ENCODE measurements at places on chromosomes 5 and 9.

- DNase-seq: no peak
Observed at GRCh38 chr5:67092535-67092934, 104.1 kb downstream of the CD180 start.

GRCh38 chr9:70043285-70043684 is 363 bp upstream of the MAMDC2 start:
- DNase-seq: no peak

DNA sequence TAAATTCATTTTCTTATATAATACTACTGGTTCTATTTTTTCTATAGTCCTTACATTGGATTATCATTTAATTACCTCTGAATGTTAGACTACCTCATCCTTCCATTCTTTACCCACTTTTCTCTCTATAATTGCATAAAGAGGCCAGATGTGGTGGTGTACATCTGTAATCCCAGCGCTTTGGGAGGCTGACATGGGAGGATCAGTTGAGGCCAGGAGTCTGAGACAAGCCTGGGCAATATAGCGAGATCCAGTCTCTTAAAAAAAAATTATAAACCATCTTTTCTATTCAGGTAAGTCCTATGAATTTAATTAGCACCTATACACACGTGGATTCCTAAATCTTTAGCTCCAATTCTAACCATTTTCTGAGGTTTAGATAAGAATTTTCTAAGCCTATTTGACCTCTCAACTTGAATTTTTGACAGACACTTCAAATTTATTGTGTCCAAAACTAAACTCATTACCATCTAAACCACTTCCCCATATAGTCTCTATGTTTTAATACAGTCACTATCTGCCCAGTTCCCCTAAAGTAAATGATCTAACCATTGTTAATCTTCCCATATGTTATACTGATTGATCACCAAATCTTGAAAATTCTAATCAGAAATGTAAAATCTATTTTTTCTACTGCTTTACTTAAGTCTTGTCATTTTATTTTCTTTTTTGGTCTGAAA is 33.0 kb upstream of the CHD1 start:
- DNase-seq: no peak

DNA sequence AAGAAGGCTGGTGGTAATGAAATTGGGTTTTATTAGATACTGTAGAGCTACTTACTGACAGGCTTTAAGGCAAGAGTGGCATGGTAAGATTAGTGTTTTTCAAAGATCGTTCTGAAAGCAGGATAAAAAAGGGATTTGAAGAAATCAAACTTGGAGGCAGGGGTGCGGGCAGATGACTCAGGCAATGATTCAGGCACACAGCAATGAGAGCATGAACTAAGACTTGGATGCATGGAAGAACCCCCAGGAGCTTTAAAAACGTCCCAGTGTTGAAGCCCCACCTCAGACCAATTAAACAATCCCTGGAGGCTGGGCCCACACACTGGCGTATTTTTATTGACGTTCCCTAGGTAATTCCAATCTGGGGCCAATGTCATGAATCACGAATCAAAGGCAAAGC is 102.5 kb downstream of the SREK1 start:
- no peak for DNase-seq

- no peak for DNase-seq
Observed at GRCh38 chr9:124198331-124198730, 59.4 kb upstream of the NEK6 start.

- no peak for DNase-seq
Observed at GRCh38 chr9:7844242-7844641, 44.7 kb upstream of the DMAC1 start.

DNA sequence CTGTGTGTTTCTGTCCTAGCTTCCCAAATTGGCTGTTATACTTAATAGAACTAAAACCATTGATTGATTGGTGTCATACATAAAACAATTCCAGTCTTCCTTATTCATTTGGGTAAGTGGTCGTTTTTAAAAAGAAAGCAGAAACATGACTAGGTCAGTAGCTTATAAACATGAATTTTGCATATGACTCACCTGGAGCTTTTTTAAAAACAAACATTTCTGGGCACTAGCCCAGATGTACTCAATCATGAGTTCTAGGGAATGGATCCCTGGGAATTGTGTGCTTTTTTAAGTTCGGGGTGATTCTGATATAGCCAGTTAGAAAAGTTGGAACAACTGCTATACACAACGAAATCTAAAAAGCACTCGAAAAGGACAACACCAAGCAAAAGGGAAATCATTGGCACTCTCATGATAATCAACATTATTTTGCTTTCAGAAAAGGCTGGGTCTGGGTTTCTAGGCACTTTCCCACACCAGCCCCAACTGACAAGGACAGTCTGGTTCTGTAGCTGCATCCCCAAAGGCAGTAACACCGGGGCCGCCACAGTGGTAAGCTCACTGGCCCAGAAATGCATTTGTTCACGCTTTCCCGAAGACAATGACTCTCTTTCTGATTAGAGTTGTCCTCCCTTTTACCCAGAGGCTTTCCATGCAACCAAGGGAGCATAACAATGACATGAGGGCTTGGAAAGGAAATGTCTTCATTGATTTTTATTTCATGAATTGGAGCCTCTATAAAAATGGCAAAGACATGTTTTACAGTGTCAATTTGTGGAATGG is 664.9 kb upstream of the WWC1 start:
- no peak for DNase-seq

DNA sequence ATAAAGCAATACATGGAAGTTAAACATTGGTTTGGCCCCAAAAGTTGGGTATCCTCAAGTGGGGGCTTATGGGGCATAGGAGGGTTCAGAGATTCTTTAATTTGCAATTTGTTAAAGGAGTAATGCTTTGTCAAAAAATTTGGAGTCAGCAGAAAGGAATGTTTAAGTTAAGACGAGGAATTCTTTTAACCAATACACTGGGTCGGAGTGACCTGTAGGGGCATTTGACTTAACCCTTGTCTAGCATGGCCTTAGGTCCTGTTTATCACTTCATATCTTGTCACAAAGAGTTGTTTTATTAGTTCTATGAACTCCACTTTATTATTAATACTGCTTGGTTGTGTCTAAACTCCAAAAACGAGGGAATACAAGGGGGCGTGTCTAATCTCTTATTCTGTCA is 656.1 kb upstream of the RORB start:
- no peak for DNase-seq

- no peak for DNase-seq
Observed at GRCh38 chr5:174606646-174607045, 117.7 kb upstream of the MSX2 start.

- DNase-seq: no peak
Observed at GRCh38 chr5:148107608-148108007, 43.8 kb downstream of the SPINK5 start.

- DNase-seq: no peak
Observed at GRCh38 chr5:61966997-61967396, 339.0 kb upstream of the KIF2A start.

DNA sequence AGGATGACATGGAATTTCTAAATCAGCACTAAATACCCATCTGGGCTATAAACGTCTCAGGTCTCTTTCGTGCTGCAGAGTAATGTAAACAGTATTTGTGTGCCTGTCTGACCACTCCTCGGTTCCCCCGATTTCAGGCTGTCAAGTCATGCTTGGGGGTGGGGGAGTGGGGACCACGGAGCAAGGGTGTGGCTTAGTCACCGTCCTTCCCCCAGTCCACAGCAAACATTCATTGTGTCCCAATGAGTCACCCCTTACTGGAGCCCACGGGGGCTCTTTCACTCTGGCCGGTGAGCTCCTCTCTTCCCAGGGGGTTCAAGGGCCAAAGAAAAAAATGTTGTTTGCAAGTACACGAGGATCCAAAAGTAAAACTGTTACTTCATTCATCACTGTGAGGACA is 72.4 kb upstream of the ICE1 start:
- DNase-seq: no peak

DNA sequence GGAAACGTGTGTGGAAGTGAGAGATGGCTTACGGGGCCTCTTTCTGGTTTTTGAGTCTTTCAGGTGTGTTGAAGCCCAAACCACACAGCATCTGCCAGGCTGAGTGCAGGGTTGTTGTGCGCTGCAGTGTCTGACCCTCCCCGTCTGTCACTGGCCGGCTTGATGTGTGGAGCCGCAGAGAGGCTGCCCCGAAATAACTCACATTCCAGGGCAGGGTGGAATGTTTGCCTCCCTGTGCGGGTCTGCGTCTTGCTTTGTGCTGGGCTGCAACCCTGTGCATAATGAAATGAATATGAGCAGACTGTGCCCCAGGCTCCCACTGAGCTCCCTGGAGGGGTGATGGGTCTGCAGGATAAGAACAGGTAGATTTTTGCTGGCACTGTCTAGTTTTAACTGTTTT is 9.9 kb upstream of the PLEKHG4B start:
- no peak for DNase-seq

- DNase-seq: no peak
Observed at GRCh38 chr5:39696672-39697398, 272.1 kb upstream of the DAB2 start.

- no peak for DNase-seq
Observed at GRCh38 chr5:135718151-135718550, 116.3 kb upstream of the SLC25A48 start.

DNA sequence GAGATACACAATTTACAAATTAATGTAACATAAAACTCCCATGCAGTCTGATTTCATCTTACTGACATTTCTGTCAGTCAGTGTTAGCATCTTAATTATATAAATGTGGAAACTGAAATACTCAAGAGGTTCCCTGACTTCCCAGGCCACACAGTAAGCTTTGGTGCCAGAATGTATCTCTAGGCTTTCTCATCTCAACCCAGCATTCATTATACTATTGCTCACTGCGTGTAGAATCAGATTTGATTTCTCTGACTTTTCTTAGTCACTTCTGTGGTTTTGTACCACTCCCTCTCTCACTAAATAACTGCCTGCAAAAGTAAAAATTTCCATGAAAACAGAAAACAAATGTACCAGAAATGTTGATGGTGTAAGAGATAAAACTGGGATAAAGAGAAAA is 31.7 kb upstream of the CDKN2B start:
- no peak for DNase-seq

DNA sequence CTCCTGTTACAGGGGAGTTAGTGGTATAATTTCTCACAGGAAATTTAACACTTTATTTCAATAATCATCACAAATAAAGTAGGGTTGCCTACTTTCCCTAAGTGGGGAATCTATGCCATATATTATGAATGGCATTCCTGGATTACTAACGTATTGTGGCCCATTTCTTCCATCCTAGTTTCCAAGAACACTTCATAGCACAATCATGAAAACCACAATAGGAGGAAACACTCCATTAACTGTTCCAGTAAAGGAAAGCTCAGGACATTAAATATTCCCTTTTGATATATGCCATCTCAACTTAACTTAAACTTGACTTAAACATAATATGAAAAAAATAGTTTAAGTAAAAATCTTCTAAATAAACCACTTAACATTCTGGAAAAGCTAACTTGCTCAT is 2.1 kb downstream of the CPLANE1 start:
- DNase-seq: no peak

DNA sequence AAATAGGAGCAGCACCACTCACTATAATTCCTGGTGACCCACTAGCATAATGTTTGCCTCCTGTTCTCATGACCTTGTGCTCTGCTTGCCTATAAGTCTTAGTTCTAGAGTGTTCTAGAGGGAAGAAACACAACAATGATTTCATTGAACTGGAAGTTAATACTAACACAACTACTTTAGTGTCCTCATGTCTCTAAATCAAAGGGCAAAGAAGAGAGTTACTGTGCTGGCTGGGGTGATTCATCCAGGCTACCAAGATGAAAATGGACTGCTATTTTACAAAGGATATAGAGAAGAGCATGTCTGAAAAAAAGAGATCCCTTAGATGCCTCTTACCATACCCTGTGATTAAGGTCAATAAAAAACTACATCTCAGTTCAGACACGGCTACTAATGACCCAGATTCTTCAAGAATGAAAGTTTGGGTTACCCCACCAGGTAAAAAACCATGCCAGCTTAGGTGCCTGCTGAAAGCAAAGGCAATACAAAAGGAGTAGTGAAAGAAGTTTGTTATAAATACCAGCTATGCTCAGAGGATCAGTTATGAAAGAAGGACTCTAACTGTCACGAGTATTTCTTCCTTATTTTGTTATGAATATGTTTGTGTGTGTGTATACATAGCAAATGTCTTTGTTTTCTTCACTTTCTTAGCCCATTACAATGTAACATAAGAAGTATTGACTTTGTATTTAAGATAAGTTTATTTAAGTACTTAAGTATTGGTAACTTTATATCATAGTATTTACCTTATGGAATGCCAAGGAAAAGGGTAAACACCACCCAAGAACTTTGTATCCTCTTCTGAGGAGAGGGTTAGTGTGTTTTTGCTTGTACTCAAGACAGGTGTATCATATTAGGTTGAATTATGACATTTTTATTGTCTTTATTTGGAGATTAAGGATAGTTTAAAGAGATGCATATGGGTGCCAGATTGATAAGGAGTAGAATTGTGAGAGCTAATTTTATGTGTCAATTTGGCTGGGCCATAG is 314.1 kb upstream of the PTGER4 start:
- no peak for DNase-seq

- no peak for DNase-seq
Observed at GRCh38 chr5:54573812-54574489, 56.4 kb downstream of the SNX18 start.

DNA sequence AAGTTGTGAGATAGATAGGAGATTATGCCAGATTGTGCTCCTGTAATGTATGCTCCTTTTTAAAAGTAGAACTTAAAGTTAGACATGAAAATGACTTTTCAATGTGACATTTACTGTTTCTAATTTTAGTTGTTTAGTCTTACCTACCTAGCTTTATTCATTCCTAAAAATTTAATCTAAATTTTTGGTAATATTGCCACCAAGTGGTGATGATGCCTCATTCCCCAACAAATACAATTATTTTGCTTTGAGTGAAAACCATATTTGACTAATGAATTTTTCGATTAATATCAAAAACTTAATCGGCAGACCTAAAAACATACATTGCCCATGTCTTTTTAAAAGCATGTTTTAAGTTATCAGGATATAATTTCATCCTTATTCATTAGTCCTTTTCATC is 25.6 kb downstream of the PPWD1 start:
- DNase-seq: no peak

- no peak for DNase-seq
Observed at GRCh38 chr9:110148891-110149290, 59.1 kb downstream of the C9orf152 start.

Data from NCI-H187 treated with DMSO at 0.1 percent for 48 hours (cell line).